ENCODE measurements at places on chromosomes 13 and 19.

GRCh38 chr19:29263305-29264135 is 50.6 kb upstream of the UQCRFS1 start:
- DNase-seq, result peak; percentile 17

- no peak for DNase-seq
Observed at GRCh38 chr13:44465318-44465717, 91.7 kb downstream of the SERP2 start.

DNA sequence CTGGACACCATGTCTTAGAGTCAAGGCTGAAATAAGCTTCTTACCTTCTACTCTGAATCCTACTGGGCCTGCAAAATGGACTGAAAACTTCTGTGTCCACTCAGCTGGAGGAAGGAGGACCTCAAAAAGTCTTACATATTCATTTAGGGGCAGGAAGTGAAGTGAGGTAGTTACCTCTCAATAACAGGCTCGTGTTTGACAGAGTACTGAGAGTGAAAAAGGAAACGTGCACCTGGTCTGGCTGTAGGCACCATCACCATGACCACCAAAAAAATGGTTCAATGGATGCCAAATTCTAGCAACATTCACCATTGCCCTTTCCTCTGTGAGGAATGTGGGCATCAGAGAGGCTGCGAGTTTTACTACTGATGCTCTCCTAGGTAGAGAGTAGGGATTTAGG is 176.2 kb downstream of the RFC3 start:
- DNase-seq, result no peak

GRCh38 chr13:37141011-37141410 is 35.5 kb upstream of the CSNK1A1L start:
- no peak for DNase-seq

DNA sequence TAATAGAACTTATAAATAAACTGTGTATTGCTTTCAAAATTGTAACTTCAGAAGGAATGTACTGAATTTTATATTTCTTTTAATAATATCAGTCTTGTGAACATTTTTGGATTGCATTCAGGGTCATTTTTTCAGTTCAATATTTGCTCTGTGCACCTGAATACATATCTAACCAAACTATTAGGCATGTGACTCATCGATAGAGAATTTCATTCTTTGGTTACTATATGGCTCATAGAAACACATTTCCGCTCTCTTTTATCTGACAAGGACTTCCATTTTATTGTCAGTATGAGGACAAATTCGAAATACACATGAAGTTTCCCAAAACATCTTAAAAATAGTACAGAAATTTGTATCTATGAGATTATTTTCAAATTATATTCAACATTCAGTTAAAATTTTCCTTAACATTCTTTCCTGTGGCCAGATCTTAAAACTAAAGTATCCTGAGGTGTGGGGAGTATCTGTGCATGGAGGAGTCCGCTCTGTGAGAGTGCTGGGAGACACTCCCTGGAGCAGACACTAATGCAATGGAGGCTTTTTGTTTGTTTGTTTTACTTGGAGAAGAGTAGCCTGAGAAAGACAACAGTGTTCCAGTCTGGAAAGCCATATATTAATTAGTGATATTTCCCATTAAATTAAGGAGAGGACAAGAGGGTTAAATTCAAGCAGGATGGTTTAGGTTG is 483.6 kb downstream of the PCDH20 start:
- no peak for DNase-seq
